ENCODE measurements at places on chromosomes 5 and 9.

DNA sequence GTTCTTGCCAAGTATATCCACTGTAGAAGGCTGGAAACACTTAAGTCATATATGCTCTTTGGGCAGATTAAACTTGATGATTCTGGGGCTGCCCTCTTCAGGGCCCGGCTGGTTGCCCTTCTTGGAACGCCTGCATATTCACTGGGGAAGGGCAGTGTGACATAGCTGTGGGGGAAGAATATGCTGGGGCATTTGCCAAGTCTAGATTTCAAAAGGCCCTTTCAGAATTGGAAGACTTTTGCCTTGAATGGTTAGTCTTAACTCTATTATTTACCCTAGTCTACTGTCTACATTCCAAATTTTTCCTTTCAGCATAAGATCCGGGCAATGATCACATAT is 161.2 kb upstream of the PITX1 start:
- no peak for DNase-seq

DNA sequence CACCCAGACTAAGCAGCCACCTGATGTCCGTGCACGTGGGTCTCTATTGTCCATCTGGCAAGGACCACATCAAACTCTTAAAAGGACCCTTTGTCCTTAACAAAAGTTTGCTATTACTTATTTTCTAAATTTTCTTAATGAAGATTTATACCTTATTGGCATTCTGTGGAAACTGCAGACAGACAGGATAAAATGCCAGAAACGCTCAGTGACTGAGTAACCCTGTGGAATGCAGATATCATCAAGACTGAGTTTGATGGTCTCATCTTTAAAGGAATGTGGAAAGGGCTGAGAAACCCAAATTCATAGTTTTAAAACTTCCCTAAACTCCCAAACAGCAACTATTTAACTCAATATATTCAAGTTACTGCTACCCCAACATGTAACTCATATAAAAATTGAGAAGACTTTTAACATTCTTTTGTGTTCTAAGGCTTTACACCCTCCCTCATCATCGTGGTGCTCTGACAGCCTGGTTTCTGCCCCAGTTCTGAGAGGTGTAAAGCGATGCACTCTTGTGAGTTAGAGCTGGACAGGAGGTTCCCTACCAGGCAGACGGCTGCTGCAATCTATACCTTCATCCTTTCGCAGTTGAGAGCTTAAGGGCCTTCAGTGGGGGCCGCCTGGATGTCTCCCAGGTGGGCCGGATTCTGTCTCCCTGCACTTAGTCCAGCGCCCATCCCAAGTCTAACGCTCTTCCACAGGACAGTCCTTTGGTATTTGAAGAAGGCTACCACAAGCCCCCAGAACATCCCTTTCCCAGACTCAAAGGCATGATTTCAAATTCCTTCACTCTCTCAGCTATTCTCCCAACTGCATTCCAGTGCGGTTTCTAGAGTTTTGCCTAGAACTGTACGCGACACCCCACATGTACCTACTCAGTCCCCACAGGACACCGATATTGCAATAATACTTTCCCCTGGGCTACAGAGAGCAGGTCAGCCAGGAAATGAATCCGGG is 68.9 kb downstream of the DAP start:
- DNase-seq = peak; percentile 67

DNA sequence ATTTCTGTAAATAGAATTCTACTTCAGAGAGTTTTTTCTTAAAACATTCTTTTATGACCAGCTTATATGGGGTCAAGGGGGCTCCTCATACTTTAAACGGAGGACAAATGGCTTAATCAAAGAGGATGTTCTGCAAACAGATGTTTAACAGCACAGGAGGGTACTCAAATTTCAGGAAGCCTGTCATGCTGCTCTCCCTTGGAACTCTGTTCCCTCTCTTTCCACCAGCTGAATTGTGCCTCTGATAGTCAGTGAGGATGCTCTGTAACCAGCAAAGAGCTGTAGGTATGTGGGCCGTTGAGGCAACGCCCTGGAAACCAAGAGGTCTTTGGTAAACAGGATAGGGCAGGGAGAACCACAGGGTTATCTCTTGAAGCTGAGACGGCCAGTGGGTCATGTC is 161.1 kb downstream of the C5orf15 start:
- no peak for DNase-seq

DNA sequence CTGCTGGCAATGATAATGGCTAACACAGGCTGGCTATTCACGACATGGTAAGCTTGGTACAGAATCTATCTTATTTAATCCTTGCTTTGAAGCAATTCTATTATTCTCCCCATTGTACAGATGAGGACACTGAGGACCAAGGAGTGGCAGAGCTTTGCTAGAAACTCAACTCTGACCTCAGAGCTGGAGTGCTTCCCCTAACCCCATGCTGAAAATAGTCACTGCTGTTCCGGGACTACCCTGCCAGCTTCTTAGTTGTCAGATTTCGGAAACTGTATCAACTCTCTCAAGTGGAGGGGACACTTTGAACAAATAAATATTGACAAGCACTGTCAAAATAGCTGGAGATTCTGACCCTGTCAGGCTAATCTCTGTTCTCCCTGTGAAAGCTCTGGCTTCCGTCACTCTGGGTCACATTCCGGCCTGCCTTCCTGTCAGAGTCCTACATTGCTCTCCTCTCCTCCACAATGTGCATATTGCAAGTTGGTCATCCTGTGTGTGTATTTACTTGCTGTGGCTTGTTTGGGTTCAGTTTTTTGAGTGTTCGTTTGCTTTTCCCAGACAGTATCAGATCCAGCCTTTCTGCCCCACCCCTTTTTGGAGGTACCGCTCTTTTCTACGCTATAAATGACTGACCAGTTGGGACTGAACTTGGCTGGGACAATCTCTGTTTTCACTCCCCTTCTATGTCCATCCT is 134.3 kb upstream of the MAP1B start:
- no peak for DNase-seq

GRCh38 chr5:152811988-152812387 is 406.9 kb upstream of the NMUR2 start:
- no peak for DNase-seq

- DNase-seq = no peak
Measured at GRCh38 chr5:316210-317085, 5.1 kb upstream of the AHRR start.

DNA sequence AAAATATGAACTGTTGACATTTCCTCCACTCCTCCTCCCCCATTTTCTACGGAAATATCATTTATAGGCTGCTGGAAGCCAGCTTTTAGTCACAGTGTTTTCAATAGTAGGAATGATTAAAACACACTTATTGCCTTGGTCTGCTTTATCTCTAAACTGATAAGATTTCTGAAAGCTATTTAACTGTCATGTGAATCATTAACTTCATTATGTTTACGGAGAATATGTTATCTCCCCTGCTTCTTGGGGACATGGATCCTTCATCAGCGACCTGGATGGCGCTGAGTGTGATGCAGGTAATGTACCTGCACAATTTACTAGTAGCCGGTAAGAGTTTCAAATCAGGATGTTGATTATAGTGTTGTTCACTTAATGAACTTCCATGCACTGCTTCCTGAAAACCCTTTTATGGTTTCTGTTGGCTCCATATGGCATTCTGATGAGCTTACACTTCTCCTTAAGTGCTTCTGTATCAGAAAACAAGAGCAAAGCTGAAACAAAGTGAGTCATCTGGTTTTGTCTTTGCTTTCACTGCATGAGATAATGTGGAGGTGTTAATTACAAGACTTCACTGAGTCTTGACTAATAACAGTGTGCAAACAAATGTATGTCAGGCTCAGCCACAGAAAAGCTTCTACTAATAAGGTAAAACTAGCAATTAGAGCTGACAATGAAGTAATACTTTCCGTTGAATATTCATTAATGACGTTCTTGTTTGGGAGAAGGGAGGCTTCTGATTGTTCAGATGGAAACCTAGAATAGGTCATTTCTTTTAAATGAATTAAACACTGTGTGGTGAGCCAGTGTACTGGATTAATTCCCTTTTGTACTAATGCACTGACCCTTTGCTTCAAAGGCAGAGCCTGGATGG is 162.4 kb upstream of the ZNF608 start:
- DNase-seq = no peak

DNA sequence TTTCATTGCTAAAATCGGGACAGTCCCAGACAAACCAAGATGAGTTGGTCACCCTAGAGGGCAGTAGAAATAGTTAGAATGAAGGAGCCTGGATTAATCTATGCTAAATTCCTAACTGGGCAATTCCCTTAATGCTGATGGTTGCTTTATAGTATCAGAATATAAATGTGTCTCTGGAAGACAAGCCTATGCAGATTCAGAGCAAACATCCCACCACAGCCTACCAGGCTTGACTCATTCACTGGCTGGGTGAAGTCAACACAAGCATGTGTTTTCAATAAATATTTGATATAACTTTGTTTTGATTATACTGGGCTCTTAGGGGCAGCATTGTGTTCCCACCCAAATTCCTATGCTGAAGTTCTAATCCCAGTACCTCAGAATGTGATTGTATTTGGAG is 79.3 kb downstream of the RMI1 start:
- DNase-seq = no peak

- DNase-seq = no peak
Measured at GRCh38 chr9:76887003-76887821, 18.7 kb downstream of the PRUNE2 start.

DNA sequence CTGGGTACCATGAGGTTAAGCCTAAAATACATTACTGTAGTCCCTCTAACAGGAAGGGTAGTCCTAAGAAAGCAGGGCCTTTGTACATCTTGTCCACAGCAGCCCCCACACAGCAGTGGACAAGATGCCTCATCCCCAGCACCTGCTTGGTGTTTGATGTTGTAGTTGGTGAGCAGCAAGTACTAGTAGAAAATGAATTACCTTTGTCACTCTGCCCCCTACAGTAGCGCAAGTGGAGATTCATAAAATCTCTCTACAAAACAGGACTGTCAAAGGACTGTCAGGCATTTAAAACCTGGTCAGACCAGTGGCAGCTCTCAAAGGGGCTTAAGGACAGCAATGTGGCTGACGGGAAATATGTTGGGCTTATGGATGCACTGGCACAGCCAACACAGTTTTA is 122.5 kb downstream of the TMEM174 start:
- DNase-seq = no peak

- DNase-seq = no peak
Measured at GRCh38 chr5:302966-303365, 18.5 kb upstream of the AHRR start.

DNA sequence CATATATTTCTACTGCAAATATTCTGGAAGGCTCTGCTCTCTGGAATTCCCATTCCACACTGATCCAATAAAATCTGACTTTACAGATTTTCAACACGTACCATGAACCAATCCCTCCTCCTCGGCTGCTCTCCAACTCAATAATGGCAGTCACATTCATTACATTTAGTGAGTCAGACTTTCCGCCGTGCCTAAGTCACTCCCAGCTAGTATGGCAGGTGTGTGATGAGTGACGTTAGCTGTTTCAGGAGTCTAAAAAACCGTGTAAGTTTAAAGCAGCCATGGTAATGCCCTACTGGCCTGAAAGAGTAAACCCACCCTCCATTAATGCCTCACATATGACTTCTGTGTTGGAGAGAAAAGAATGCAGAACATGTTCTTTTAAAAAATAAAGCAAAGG is 3.3 kb downstream of the FBN2 start:
- DNase-seq = no peak

GRCh38 chr9:133382507-133383141 is 6.5 kb downstream of the STKLD1 start:
- no peak for DNase-seq

DNA sequence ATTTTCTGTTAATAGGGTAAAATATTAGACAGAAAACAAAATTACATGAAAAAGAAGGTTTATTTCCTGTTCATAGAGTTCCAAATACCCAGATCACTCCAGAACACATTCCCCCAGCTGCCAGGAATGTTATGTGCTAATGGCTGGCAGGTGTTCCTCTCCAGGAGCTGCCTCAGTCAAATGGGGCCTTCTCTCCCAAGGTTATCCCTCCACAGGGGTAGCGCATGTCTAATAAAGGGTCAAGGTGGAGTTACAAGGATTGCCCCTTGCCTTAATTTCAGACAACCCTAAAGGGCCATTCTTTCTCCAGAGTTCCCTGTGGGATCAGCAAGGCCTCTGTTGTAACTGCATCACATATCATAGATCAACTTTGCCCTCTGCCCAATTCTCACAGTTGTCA is 148.6 kb upstream of the PLPPR1 start:
- DNase-seq = no peak

GRCh38 chr5:9924614-9925013 is 294.5 kb upstream of the TAS2R1 start:
- peak; percentile 75 for DNase-seq

DNA sequence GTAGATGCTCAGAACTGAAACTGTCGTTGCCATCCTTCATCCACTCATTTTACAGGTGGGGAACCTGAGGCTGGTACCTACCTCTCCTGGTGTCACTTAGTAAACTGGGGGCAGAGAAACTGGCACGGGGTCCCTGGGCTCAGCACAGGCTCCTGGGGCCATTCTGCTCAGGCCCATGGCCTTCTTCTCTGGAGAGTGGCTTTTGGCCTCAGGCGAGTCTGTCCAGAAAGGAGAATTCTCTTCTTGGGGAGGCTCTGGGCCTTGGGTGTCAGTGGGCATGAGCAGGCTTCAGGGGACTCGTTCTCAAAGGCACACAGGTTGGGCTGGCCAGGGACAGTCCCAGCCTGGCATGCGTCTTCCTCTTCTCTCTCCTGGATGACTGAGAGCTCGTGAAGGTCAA is 24.6 kb downstream of the COL5A1 start:
- DNase-seq = no peak

DNA sequence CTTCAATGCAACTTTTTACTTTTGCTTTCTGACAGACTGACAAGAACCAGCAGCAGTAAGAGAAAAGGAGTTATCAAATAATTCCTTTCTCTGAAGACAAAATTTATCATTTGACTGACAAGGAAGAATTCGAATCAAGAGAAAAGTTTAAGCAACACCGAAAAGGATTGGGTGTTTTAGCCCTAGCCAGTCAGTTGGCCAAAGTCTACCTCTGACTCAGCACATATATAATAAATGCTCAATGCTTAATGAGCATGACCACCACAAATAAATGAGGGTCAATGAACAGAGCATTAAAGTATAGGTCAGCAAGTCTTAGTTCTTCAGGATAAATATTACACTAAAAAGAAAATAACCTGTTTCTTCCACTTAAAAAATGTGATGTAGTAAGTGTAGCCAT is 1603.5 kb upstream of the C9orf72 start:
- no peak for DNase-seq

- DNase-seq = no peak
Measured at GRCh38 chr9:36392489-36392888, 7.6 kb downstream of the RNF38 start.

- no peak for DNase-seq
Measured at GRCh38 chr9:89680547-89681467, 76.0 kb downstream of the GADD45G start.

DNA sequence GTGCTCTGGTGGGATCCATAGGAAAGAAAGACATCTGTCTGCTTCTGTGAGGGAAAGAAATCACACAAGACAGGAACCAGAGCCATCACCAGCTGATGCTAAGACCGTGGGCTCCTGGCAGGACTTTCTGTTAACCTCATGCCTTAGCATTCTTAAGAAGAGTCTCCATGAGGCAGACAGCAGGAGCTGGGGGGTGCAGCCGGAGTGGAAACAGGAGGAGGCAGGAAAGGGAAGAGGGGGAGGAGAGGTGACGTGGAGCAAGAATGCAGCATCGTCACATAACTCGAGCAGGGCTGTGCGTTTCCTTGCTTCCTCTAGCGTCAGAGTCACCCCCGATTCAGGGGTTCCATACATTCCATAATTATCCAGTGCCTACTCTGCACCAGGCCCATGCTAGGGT is 53.6 kb downstream of the ERGIC1 start:
- peak; percentile 83 for DNase-seq

- DNase-seq = no peak
Measured at GRCh38 chr5:31825518-31826068, 186.7 kb downstream of the PDZD2 start.

GRCh38 chr5:178291969-178292825 is 59.6 kb upstream of the PHYKPL start:
- no peak for DNase-seq
